ENCODE measurements at places on chromosomes 6 and 20. TPM values are rescaled to one million over a fixed set of nuclear protein-coding genes. Genes with fewer than 3 reads are reported as not detected.

DNA sequence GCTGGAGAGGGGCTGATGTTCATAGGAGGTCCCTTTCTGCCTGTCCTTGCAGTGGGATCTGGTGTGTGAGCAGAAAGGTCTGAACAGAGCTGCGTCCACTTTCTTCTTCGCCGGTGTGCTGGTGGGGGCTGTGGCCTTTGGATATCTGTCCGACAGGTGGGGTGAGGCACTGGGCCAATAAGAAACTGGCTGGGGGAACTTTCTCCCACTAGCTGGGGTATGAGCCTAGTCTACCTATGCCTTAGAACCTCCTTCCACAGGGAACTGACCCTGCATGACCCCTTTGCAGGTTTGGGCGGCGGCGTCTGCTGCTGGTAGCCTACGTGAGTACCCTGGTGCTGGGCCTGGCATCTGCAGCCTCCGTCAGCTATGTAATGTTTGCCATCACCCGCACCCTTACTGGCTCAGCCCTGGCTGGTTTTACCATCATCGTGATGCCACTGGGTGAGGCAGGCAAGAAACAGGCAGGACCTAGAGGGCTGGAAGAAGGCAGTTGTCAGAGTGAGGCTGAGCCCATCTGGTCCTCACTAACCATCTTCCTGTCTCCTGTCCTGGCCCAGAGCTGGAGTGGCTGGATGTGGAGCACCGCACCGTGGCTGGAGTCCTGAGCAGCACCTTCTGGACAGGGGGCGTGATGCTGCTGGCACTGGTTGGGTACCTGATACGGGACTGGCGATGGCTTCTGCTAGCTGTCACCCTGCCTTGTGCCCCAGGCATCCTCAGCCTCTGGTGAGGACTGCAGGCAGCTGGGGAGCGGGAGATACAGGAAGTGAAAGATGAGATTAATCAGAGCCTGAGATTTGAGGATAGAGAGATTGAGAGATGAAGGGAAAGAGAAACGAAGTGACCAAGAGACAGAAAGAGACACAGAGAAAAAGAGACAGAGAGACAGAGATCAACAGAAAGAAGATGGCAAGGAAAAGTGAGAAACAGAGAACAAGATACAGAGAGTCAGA, 1.6 kb downstream of the SLC22A7 start:
- no peaks in the 10 kb centered on the region for H3K4me1 ChIP-seq
- peaks cover 14% of the 10 kb centered on the region for H3K27me3 ChIP-seq
- H3K27ac ChIP-seq, result no peak overlapping the region

DNA sequence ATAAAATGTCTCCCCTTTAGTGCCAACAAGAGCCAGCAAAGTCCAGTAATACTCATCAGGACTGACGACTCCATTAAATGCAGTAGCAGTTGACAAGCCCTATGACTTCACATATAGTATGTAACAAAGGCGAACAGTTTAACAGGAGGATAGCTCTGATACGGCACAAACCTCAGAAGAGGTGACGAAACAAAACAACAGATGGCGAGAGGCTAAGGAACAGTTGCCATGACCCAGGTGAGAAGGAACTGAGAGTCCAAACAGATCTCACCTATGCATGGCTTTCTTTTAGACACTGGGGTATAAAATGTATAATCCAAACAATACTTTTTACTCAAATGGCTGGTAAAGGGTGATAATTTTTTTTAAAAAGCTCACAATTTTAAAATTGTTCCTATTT, 37.1 kb downstream of the SYNE1 start:
- H3K27me3 ChIP-seq, result no peaks in the 10 kb centered on the region
- H3K27ac ChIP-seq, result no peak overlapping the region
- DNase-seq, result no peak
- no peaks in the 10 kb centered on the region for H3K4me1 ChIP-seq
- no peak overlapping the region for H3K4me3 ChIP-seq

- H3K4me3 ChIP-seq, result no peak overlapping the region
- no peak for DNase-seq
- H3K27ac ChIP-seq, result no peak overlapping the region
- H3K4me1 ChIP-seq, result peaks cover 10% of the 10 kb centered on the region
These were observed 235.2 kb downstream of the LRFN2 start for GRCh38 chr6:40352006-40352405.

DNA sequence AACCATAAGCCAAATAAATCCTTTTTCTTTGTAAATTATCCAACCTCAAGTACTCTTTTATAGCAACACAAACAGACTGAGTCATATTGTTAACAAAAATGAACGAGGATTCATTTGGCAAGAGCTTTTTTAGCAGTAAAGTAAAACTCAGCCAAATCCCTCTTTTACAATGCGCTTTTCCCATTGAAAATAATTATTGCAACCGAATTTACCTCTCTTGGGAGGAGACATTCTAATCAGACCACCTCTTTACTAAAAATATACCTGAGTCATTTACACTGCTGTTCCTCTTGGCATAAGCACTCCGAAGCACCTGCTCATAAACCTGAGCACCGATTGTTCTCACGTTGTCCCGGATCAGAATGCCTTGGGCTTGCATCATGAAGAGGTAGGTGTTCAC, 57.4 kb downstream of the B4GALT5 start:
- H3K27ac ChIP-seq, result no peak overlapping the region
- H3K4me1 ChIP-seq, result peaks cover 25% of the 10 kb centered on the region
- no peak overlapping the region for H3K4me3 ChIP-seq
- peaks cover 28% of the 10 kb centered on the region for H3K36me3 ChIP-seq
- DNase-seq, result no peak

DNA sequence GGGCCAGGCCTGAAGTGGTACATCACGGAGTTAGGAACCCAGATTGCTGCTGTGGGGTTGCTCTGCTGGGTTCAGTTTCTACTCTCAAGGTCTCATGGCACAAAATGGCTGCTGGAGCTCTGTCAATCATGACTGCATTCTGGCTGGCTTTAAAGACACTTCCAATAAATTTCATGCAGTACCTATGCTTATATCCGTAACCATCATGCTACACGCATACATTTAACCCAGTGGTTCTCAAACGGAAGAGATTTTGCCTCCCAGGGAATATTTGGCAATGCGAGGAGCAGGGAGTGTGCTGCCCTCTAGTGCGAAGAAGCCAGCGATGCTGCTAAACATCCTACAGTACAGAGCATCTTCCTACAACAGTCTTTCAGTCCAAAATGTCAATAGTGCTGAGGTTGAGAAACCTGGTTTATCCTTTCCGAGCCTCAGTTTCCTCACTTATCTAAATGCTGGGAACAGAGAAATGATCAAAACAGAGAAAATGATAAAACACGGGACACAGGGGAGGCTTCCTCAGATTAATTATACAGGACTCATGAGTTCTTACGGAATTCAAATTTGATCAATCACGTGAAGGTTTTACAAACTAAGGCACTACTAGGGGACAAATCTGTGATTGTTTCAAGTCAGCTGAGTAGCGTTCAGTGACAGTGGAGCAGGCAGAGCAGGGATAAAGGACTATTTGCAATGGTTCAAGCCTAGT, 9.6 kb upstream of the SLC2A10 start:
- no peak overlapping the region for H3K27ac ChIP-seq
- H3K36me3 ChIP-seq, result no peaks in the 10 kb centered on the region
- no peaks in the 10 kb centered on the region for H3K4me1 ChIP-seq

DNA sequence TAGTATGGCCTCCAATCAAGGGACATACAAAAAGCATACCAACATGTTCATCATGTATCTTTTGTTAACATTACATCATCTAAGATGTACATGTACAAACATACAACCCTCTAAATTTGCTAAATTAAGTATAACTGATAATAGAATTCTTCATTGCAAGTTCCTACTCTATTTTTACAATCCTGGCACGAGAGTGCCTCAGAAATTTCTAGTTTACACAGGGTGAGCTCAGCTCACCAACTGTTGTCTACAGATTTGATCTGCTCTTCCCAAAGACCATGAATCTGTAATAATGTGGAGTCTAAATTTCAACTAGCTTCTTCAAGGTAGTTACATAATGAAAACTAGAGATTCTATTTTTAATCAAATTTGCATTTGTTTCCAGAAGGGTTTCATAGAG, 179.7 kb downstream of the HIVEP2 start:
- H3K4me3 ChIP-seq, result no peak overlapping the region
- peaks cover 62% of the 10 kb centered on the region for H3K36me3 ChIP-seq
- no peak overlapping the region for H3K27ac ChIP-seq

GRCh38 chr6:5094327-5094726, 9.2 kb downstream of the PPP1R3G start:
- H3K4me3 ChIP-seq, result no peak overlapping the region
- no peaks in the 10 kb centered on the region for H3K36me3 ChIP-seq
- no peaks in the 10 kb centered on the region for H3K4me1 ChIP-seq
- no peak for DNase-seq
- H3K27me3 ChIP-seq, result peaks cover 19% of the 10 kb centered on the region

DNA sequence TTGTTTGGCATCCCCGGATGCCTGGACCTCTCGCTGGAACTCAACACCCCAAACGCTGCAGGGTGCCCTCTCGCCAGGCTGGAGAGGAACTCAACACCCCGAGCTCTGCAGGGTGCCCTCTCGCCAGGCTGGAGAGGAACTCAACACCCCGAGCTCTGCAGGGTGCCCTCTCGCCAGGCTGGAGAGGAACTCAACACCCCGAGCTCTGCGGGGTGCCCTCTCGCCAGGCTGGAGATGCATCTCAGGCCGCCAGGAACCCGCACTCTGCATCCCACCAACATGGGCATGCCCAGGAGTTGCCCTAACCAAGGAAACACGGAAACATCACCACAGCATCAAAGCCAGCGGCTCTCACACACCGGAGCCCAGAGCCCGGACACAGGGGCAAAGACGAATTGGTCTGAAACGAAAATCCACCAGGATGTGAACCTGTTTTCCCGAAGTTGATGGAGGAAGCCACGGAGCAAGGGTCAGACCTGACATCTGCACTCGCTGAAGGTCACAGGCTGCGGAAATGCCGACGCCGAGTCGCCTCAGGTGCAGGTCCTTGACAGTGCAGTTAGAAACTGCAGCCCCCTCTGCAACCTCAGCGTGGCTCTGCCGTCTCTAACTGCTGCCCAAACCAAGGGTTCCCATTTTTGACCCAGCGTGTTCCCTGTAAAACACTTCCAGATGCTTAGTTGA, 37.5 kb downstream of the DLL1 start:
- H3K4me1 ChIP-seq, result no peaks in the 10 kb centered on the region
- H3K4me3 ChIP-seq, result no peak overlapping the region
- H3K36me3 ChIP-seq, result no peaks in the 10 kb centered on the region
- no peak for DNase-seq

DNA sequence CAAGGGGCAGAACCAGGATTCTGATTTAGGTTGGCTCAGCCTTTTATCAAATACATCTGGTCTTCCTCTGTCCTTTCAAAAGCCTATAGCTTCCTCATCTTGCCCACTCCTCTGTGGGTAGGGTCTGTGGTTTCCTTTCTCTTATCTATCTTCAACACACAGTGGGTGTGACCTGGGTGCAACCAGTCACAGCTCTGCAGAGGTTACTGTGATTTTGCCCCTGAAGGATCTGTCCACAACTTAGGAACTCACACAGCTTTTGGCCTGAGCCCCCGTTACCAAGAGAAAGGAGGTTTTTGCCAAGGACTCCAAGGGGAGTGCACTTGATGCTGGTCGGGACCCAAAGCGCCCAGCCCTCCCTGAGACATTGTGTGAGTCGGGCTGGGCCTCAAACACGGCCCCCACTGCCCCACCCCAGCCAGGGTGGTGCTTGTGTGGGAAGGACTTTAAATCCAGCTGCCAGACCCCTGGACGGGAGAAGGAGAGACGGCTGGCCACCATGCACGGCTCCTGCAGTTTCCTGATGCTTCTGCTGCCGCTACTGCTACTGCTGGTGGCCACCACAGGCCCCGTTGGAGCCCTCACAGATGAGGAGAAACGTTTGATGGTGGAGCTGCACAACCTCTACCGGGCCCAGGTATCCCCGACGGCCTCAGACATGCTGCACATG, at the start of gene PI16:
TSS of gene PI16 (plus strand) at position 477 of the 670 bp plus-strand sequence. CDS start at position 500, 23 bp downstream.
- H3K27ac ChIP-seq, result no peak within 1 kb of the TSS
- H3K27me3 ChIP-seq, result peaks cover 27% of the 10 kb centered on the region
- DNase-seq, result peak; percentile 48
- H3K4me3 ChIP-seq, result peak within 1 kb of the TSS; percentile 10

- DNase-seq, result no peak
- H3K4me3 ChIP-seq, result no peak overlapping the region
- H3K4me1 ChIP-seq, result peaks cover 3% of the 10 kb centered on the region
- H3K27me3 ChIP-seq, result peaks cover 4% of the 10 kb centered on the region
- no peaks in the 10 kb centered on the region for H3K36me3 ChIP-seq
These were observed 222.8 kb upstream of the CITED2 start for GRCh38 chr6:139597087-139597763.

DNA sequence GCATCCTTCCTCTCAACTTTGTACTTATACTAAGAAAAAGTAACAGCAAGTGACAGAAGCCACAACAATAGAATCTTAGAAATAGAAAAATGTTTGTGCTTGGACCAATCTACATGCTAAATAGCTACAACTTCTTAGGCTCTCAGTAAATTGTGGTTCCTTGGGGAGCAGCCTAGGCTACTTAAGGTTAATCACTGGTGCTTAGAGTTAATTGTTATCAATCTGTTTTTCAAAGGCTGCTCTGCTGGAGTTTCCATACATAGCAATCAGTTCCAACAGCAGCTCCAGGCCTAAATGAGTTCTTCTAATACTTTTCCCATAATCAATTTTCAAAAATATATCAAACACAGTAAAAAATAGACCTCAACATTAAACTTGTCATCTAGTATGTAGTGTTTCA, 571.4 kb downstream of the EPHA7 start:
- no peak overlapping the region for H3K27ac ChIP-seq
- DNase-seq, result no peak
- H3K27me3 ChIP-seq, result no peaks in the 10 kb centered on the region
- H3K4me1 ChIP-seq, result no peaks in the 10 kb centered on the region
- H3K4me3 ChIP-seq, result no peak overlapping the region
- H3K36me3 ChIP-seq, result no peaks in the 10 kb centered on the region

DNA sequence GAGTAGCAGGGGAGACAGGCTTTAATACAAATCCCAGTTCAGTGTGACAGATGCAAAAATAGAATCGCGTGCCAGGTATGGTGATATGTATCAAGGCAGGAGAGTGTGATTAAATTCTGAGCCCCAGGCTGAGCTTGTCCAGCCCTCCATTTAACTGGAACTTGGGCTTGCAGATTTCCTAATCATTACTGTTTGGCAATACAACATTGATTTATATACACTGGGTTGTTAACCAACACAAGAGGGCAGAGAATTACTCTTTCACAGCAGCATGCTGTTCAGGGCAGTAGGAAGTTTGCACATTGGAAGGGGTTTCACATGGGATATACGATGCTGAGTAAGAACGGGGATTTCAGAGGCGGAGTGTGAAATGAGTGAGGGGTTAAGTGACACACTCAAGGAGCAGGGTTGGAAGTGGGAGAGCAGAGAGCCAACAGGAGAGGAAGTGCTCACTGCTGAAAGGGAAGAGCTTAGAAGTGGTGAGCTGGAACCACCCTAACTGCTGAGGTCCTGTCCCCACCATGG, 70.8 kb upstream of the ATXN1 start:
- no peak overlapping the region for H3K27ac ChIP-seq

The ZBTB12 gene
- total RNA-seq, result 1.6 TPM

The TRMT11 gene
- 18.1 TPM for total RNA-seq

The FKBP1C gene
- 2.2 TPM for total RNA-seq

The PET117 gene
- 11.0 TPM for total RNA-seq

The SPTLC3 gene
- 0.05 TPM for total RNA-seq

The LAMA4 gene
- not detected for total RNA-seq

The ISM1 gene
- total RNA-seq, result 2.9 TPM

The SLC35F1 gene
- not detected for total RNA-seq
